ENCODE measurements at places on chromosomes 7 and 10.

- DNase-seq, result no peak
Measured at GRCh38 chr10:66483966-66484365, 441.9 kb upstream of the LRRTM3 start.

- no peak for DNase-seq
Measured at GRCh38 chr10:129914153-129914855, 49.8 kb downstream of the EBF3 start.

GRCh38 chr10:117162093-117163060 lies 24.3 kb upstream of the VAX1 start:
- no peak for DNase-seq

DNA sequence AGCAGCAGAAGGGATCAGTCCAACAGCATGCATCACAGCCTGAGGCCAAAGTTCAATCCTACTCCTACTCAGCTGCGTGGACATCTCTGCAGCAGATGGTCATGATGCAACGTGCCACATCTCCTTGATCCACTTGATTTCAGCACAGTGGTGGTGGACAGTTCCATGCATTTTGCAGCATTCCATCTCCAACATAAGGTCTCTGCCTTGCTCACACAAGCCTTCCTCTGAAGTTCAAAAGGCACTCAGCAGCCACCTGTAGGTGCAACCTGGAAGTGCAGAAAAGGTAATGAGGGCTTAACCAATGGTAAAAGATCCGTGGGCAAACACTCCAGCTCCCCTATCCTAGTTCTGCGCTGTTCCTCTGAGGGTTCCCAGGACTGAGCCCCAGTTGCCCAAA lies 57.5 kb upstream of the CHCHD3 start:
- no peak for DNase-seq

- no peak for DNase-seq
Measured at GRCh38 chr7:18086165-18087025, 58.7 kb upstream of the PRPS1L1 start.

GRCh38 chr7:17516771-17517170 lies 218.3 kb downstream of the AHR start:
- no peak for DNase-seq

- DNase-seq, result no peak
Measured at GRCh38 chr7:628826-629225, 97.7 kb upstream of the DNAAF5 start.

DNA sequence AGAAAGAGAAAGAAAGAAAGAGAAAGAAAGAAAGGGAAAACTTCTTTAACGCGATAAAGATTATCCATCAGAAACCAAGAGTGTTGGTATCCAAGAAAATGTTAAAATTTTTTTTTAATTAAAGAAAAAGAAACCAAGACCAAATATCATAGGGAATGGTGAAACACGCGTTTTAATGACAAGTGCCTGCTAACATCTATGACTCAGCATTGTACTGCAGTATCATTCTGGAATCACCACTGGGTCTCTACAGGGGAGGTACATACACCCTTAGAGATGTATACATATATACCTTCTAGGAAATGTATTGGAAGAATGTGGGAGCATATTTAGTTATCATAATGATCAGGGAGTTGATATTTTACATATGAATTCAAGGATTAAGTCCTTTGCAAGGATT lies 32.1 kb upstream of the PIK3AP1 start:
- DNase-seq, result no peak

GRCh38 chr7:155803418-155804376 lies 8.6 kb downstream of the SHH start:
- no peak for DNase-seq

GRCh38 chr7:20062932-20063331 lies 154.3 kb downstream of the MACC1 start:
- DNase-seq, result no peak

- DNase-seq, result no peak
Measured at GRCh38 chr10:35778306-35778705, 136.2 kb upstream of the FZD8 start.

GRCh38 chr7:94393246-94394108 lies 1.2 kb upstream of the COL1A2 start:
- DNase-seq, result no peak

DNA sequence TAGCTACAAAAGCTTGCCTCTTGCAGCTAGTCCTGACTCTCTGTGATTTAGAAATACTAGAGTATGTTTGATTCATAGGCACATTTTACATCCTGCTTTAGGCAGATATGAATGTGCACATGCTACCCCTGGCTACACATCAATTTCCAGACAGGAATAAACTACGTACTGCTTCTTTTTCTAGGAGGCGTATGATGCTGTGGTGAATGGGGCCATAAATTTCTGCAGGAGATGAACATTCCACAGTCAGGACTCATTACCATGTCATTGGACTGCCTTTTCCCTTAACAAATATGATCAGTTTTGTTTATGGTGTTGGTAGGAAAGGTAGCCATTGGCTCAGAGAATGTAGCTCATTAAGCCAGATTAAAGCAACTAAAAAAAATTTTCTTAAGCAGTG lies 50.1 kb upstream of the IFRD1 start:
- DNase-seq, result no peak

DNA sequence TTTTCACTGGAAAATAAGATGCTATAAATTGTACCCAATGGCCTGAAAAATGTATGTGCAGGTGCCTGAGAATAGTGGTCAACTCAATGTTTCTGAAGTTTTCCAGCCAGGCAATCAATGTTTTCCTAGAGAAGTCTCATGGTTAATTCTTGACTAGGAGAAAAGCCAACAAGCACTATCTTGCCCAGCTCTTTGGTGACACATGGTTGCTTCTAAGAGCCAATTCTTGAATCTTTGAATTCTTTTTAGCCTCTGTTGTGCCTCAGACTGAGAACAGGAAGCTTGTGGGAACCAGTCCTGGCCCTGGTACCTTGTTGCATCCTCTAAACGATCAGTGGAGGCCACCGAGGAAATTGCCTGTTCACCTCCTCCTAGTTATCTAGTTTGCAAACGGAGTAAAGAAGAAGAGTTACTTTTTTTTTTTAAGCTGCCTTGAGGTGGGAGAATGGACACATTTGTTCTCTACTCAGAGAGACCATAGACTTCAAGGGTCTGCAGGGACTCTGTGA lies 144.0 kb upstream of the MKLN1 start:
- no peak for DNase-seq

- no peak for DNase-seq
Measured at GRCh38 chr7:117560030-117560429, 80.2 kb downstream of the CFTR start.

Data from stimulated activated CD4-positive, alpha-beta T cell treated with anti-CD3 and anti-CD28 coated beads, Interleukin-2, amount 100 ng/mL, for 4 hours (primary cell).